ENCODE measurements at places on chromosomes 3 and 15. TPM values are rescaled to one million over a fixed set of nuclear protein-coding genes. Genes with fewer than 3 reads are reported as not detected.

Gene SIN3A
- 27.2 TPM for total RNA-seq

Gene MAN2A2
- 18.2 TPM for total RNA-seq

Gene CFAP100
- total RNA-seq, result not detected

Gene RPL35A
- total RNA-seq, result 1,048 TPM

Gene TLR9
- under 0.01 TPM for total RNA-seq

Gene SERPINI2
- total RNA-seq, result not detected

Gene COL6A5
- under 0.01 TPM for total RNA-seq

Gene NOX5
- total RNA-seq, result 0.33 TPM

Gene C3orf70
- 0.33 TPM for total RNA-seq

Gene FNDC3B
- total RNA-seq, result 76.8 TPM

Gene RCCD1
- 14.2 TPM for total RNA-seq

Gene CD80
- under 0.01 TPM for total RNA-seq

Gene PRR20G
- not detected for total RNA-seq

Gene CHRD
- total RNA-seq, result 4.8 TPM

Gene CTXN2
- not detected for total RNA-seq
